ENCODE measurements at places on chromosomes 16 and 17. TPM values are rescaled to one million over a fixed set of nuclear protein-coding genes. Genes with fewer than 3 reads are reported as not detected.

- DNase-seq = peak; percentile 97
Measured at GRCh38 chr17:35726127-35726952, 5.1 kb upstream of the RASL10B start.

The MT1M gene
- 8.5 TPM for total RNA-seq

DNA sequence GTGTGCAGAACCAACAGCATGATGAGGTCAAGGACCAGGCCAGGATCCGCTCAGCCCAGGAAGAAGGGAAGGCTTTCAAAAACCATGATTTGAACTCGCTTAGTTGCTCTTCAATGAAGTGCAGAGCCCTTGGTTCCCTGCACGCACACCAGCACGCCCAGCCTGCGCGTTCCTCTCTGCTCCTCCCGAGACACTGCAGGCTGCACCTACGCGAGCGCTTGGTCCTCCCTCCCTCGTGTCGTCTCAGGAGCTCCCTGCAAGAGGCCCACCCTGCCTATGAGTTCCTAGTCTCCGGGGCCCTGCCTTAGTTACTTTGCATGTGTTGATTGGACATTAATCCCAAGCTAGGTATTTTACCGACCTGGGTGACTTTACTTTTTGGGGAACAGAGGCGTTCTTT lies 132.9 kb upstream of the TNRC6C start:
- DNase-seq = no peak

GRCh38 chr17:15659663-15660062 lies 24.4 kb downstream of the TRIM16 start:
- DNase-seq = no peak

- DNase-seq = no peak
Measured at GRCh38 chr17:37530420-37530819, 40.7 kb downstream of the DUSP14 start.

GRCh38 chr16:74297145-74297665 lies 591 bp downstream of the PSMD7 start:
- no peak for DNase-seq

DNA sequence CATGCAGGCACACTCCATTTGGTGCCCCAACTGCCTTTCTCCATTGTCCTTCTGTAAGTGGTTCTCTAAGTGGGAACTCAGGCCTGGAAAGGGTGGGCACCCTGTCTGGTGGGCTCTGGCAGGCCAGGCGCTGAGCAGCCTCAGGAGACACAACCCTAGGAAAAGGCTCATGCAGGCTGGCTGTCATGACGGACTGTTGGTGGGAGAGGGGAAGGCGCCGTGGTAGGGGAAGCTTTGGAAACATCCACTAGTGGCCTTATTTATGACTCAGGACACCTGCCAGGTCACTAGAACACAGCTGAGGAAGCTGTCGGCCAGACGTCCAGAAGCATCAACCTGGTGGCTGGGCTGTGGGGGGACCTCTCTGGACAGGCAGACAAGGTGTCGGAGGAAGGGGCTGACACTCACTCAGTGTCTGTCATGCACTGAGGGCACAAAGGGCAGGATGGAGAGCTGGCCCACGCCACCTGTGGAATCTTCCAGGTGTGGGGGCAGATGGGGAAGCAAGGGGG lies 216.0 kb downstream of the SEC14L1 start:
- DNase-seq = peak; percentile 60

- DNase-seq = peak; percentile 97
Measured at GRCh38 chr17:80260791-80261158, at the start of gene RNF213. TSS of gene RNF213 (plus strand) at chr17:80260852. CDS start at chr17:80263682, 2,830 bp downstream.

- DNase-seq = peak; percentile 70
Measured at GRCh38 chr16:19712418-19713058, 5.5 kb downstream of the KNOP1 start.

The MYH3 gene
- total RNA-seq = 1.8 TPM

DNA sequence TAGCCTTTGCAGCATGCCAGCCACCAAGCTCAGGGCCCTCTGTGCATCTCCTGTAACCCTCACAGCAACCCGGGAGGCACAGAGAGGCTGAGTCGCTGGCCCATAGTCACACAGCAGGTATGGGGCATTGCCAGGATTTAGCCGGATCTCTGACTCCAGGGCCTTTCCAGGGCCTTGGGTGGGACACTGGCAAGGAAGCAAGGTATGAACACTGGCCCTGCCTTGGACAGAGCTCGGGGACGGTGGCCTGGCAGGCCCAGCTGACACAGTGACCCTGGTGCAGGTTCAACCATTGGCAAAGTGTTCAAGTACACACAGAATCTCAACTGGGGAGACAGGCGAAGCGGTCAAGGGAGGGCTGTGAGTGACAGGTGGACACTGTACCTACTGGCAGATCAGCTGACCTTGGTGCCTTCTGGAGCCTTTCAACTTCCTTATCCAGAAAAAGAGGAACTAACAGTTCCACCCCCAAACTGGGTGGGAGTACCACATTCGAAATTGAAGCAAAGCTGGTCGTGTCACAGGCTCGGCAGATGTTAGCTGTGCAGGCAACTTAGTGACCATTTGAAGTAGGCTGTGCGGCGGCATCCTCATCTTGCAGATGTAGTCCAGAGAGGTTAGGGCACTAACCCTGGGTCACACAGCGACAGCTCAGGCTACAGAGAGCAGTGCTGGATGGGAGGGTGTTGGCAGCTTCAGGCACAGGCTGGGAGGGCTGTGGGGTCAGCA lies 287.4 kb downstream of the SEC14L1 start:
- DNase-seq = no peak

The ZSCAN10 gene
- total RNA-seq = not detected

Measured in osteoblast (primary cell).